ENCODE measurements at places on chromosomes 7 and 10.

GRCh38 chr7:44309271-44310091 lies 15.9 kb downstream of the CAMK2B start:
- DNase-seq, result no peak

GRCh38 chr7:16046041-16046440 lies 359.6 kb upstream of the MEOX2 start:
- no peak for DNase-seq

GRCh38 chr7:13155188-13155587 lies 467.8 kb downstream of the ARL4A start:
- DNase-seq, result no peak

DNA sequence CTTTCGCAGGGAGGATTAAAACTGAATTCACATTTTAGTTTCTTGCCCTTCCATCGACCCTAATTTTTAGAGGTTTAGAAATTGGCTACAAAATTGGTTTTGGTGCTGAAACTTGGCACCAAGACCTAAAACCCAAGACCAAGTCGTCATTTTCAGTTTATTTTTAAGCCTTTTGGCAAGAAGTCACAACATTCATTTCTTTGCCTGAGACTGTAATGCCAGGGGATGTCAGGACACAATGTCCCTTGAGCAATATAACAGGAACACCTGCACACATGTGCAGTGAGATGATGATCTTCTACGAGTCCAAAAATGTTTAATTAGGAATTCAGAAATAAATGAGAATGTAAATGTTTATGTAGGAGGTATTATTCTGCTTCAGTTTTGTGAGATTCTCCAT lies 335.4 kb upstream of the ANKRD30A start:
- DNase-seq, result no peak

- DNase-seq, result no peak
Observed at GRCh38 chr10:132223611-132224342, 37.0 kb downstream of the DPYSL4 start.

- DNase-seq, result no peak
Observed at GRCh38 chr7:142770661-142771352, at the start of gene PRSS2. Gene PRSS2, plus strand, starts transcription at chr7:142770970. Its CDS starts 13 bp downstream, at chr7:142770983.

GRCh38 chr7:100679129-100679926 lies 5.8 kb downstream of the GNB2 start:
- DNase-seq, result no peak

DNA sequence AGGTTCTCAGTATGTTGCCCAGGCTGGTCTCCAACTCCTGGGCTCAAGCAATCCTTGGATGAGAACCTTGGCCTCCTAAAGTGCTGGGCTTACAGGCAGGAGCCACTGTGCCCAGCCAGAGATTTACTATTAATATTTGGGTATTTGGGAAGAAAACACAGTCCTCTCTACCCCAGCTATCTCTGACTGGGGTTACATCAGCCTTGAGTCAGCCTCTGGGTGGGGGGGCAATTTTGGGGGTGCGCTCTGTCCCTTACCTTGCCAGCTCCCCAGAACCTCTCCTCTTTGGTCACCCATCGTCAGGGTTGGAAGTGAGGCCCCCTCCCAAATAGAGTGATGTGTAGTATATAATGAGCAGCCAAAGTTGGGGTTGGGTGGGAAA lies 1.8 kb downstream of the MLXIPL start:
- no peak for DNase-seq
